ENCODE measurements at places on chromosomes 3 and 15. TPM values are rescaled to one million over a fixed set of nuclear protein-coding genes. Genes with fewer than 3 reads are reported as not detected.

The KCNMB3 gene
- 0.47 TPM for total RNA-seq

GRCh38 chr3:169404520-169404890, 259.0 kb downstream of the MECOM start:
- no peak for DNase-seq

DNA sequence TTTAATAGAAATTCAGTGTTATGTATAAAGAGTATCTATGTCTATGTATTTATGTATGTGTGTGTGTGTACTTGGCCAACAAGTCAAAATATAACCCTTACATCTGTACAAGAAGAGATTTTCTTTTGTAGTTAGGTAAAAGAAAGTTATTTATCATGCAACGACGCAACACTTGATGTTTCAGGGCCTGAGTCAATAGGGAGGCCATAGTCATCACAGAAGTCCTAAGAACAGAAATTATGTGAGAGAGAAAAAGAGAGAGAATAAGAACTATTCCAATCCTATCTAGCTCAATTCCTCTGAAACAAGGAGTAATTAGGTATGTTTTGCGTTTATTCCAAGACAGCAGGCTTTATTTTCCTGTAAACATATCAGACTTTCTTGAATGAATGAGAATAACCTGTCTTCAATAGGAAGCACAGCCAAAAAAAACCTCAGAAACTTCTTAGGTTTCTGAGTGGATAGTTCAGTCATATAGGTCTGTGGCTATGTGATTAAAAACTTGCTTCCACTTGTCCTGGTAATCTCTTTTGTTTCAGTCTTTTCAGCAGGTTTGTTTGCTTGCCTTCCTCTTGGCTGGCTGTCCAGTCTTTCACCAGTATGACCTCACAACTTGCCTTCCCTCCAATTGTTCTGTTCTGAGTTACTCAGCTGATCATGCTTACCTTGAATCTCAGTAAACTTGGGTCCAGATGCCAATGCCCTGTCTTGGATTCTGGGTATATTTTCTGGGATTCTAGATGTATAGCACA, 382.4 kb upstream of the GBE1 start:
- no peak for DNase-seq

DNA sequence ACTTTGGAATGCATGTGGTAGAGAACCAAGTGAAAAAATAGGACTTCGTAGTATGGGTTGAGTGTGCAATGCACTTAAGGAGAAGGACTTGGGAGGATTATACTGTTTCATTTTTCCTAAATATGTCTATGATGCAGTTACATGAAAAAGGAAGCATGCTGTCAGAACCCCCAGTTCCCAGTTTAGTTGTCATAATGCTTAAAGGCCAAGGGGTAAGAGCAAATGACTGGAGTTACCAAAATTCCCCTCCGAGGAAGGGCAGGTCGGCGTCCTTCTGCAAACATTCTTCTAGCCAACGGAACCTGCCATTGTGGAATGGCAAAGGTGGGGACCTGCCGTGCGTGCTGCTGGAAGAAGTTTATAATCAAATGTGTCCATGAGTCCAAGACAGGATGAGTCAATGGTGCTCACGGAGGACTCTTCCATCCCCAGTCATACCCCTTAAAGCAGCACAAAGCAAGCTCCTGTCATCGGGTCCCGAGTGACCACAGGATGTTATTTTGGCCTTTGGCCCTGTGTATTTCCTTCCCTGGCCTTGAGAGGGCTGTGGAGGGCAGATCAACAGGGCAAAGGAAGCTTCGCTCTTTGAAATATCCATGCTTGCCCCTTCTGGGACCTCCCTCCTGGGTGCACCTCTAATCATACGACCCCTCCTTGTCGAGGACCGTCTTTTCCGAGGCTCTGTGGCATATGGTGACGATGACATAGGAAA, 93.2 kb downstream of the SLCO3A1 start:
- no peak for DNase-seq

The HSPBAP1 gene
- total RNA-seq, result 8.1 TPM

- DNase-seq, result no peak
Measured at GRCh38 chr3:137468446-137468845, 295.7 kb upstream of the SOX14 start.

- no peak for DNase-seq
Measured at GRCh38 chr3:131250466-131250865, 131.1 kb upstream of the NUDT16 start.

DNA sequence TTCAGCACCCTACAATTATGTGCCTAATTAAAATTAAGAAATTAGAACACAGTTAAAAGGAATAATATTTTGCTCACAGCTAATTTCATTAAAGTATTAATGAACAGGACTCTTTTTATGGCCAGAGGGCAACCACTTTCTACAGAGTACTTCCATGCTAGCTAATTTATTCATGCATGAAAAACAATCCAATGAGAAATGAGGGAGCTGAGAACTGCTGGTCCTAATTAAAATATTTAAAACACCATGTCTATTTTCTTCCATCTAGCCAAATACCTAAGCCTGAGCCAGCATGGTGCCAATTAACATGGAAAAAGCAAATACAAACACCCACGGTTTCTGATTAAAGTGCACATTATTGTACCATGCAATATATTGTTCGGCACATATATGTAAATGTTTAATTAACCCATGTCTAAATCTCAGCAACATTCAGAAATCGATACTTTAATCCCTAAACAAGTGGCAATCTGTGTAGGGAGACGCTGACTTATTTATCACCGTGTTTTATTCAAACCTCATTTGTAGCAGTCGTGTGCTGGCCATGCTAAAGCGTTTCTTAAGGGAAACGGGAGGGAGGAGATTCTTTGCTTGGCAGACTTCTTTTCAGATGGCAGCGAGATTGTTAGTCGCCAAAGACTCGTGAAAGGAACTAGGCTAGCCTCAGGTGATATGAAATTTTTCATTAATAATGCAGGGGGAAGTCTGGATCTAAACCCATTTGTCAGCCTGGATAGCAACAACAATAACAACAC, 193.5 kb downstream of the ANXA2 start:
- DNase-seq, result no peak

GRCh38 chr15:28084547-28084946, 14.6 kb downstream of the OCA2 start:
- no peak for DNase-seq

GRCh38 chr15:80986487-80986886, 3.1 kb downstream of the MESD start:
- no peak for DNase-seq

DNA sequence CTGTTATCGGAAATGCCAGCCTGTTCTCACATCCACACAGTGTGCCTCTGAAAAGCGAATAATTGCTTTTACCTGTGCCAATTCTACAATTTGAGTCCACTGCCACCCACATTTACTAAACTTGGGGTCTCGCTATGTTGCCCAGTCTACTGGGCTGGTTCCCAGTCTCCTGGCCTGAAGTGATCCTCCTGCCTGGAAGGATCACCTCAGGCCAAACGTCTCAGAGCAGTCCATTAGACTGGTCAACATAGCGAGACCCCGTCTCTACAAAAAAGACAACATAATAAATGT, 827 bp upstream of the INO80 start:
- no peak for DNase-seq

DNA sequence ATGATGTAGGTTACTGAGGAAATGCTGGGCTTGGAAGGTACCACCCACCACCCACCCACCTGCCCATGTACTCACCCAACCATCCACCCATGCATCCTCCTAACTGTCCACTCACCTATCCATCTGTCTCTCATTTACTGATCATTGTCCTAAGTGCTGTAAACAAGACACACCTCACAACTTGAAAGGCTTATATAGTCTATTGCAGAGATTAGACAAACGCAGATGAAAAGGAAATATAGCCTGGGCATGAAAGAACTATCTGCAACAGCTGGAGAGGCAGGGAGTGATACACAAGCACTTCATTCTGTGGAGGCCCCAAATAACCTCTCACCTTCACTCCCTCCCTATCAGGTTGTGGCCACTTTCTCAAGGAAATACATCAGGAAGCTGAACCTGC, 54.0 kb downstream of the DAPK2 start:
- DNase-seq, result no peak

The GSK3B gene
- total RNA-seq, result 34.7 TPM

The ZNF35 gene
- total RNA-seq, result 4.8 TPM

GRCh38 chr15:69815793-69816192, 281.9 kb downstream of the TLE3 start:
- DNase-seq, result no peak

The CDAN1 gene
- total RNA-seq, result 24.0 TPM

DNA sequence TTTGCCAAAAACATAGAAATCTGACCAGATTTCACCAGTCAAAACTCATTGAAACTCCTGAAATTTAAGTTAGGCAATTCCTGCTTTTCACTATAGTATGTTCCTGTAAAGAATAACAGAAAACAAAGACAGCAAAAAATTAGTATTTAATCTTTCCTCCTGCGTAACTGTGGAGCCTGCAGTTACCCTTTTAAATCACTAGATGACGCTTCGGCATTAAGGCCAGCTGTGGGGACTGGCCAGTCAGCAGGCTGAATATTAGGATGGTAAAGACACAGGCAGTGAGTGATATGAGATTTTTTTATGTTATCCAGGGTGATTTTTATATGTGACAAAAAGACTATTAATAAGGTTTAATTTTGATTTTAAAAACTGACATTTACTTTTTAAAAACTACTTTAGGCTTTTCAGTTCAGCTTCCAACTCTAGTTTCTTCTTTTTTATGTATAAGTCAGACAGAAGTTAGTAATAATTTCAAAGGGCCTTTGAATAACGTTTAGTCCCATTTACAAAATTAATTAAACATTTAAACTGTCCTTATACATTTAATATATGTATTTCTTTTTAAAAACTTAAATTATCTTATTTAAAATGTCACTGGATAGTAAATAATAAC, 165.1 kb downstream of the PPM1L start:
- no peak for DNase-seq

The GAP43 gene
- total RNA-seq, result not detected

The CRTAP gene
- 33.2 TPM for total RNA-seq

The TICRR gene
- 17.6 TPM for total RNA-seq

GRCh38 chr15:63818629-63819028, 15.1 kb downstream of the HERC1 start:
- DNase-seq, result no peak

The CLDN16 gene
- total RNA-seq, result not detected

DNA sequence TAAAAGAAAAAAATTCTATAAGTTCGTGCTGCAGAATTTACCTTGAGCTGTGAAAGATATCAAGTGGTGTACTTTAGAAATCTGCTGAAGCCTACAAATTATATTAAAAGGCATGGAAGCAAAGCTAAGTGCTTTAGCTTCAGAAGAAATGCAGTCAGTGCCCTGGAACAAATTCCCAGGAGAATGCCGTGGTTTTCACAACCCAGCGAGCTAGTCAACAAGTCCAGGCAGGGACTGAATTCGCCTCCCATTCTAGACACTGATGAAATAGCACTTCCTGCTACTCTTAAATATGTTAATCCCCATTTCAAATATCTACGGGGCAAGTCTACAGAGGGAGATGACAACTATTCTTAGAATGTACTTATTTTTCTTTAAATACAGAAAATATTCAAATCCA, 326.4 kb upstream of the IGF1R start:
- no peak for DNase-seq

- DNase-seq, result no peak
Measured at GRCh38 chr3:182469086-182469485, 324.2 kb upstream of the ATP11B start.

The OXTR gene
- 1.0 TPM for total RNA-seq

The SPATA16 gene
- not detected for total RNA-seq

DNA sequence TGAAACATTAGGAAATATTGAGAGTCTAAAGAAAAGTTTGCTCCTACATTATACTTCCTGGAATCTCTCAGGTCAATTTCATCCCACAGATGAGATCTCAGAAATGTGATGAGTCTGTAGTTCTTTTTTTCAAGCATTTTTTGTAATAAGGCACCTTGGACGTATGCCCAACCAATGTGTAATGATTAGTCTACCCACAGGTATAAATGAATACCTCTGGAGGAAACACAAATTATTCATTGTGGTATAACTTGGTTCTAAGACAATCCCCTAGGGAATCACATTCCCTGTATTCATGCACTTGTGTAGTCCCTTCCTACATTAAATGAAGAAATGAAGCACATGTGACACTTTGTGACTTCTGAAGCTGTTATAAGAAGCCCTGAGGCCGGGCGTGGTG, 596.2 kb upstream of the UBE2E2 start:
- DNase-seq, result no peak

The UBP1 gene
- 71.6 TPM for total RNA-seq

The KNG1 gene
- total RNA-seq, result not detected

DNA sequence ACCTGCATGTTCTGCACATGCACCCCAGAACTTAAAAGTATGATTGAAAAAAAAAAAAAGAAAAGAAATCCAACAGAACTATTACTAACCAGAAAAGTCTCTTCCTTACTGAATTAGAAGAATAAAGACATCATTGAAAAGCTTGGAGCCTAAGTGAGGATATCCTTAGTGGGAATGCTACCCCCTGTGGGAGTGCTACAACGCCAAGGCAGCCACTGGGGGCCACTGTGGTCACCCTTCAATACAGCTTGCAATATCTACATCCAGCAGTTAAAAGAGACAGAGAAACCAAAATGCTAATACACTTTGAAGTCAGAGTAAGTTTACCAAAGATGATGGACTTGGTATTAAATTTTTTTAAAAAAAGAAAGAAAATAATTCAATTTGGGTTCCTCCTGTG, 292.0 kb downstream of the PLCL2 start:
- no peak for DNase-seq

GRCh38 chr15:41263891-41264351, 32.9 kb downstream of the CHP1 start:
- DNase-seq, result no peak

DNA sequence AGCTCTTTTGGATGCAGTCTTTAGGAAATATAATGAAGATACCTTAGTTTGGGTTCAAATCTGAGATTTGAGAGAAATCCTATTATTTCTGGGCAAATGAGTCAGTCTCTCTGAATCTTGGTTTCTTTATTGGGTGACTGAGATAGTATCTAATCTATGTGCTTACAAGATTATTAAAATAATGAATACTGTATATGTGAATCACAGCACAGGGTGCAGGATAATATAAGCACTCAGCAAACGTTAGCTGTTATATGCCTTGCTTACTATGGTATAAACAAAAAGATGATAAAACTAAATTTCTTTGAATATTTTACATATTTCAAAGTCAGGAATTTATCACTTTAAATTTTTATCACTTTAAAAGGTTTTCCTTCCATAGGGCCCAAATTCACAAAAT, 29.6 kb downstream of the FGF7 start:
- DNase-seq, result no peak

DNA sequence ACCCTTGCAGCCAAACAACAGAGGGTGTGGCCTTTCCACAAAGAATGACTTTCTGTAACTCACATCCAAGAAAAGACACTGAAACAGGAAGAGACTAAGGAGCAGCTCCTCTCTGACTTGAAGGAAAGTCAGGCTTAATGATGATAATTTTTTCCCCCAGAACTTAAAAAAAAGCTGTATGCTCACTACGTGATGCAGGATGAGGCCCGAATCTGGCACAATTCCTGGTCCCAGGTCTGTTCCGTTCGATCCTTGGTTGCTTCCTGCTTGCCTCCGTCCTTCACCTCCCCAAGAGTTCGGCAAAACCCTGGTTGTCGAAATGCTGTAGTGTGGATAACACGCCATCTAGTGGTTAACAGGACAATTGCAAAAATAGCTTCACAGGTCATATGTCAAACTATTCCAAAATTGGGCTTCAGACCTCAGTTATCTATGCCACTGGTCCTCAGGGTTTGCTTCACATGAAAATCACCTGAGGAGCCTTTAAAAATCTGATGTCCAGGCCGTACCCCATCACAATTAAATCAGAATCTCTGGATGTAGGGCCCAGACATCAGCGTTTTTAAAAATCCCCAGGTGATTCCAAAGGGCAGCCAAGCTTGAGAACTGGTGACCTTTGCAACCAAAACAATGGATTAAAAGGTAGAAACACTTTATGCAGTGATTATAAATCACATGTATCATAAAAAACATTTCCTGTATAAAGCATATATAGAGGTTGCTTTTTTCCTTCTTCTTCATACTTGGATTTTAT, 28.1 kb upstream of the SYNM start:
- DNase-seq, result peak; percentile 31

Measured in activated T-helper 1 cell treated with anti-CD3 and anti-CD28 coated beads, Interleukin-12 subunit alpha, Interleukin-12 subunit beta, Interleukin-2, Interleukin-4 antibody, amounts not matched to agents 30 ng/mL and 10 ng/mL and 1 ng/mL, durations not matched to agents 14 hours and 24 hours and 36 hours (primary cell).